Adipocyte (in vitro differentiated cells): ENCODE measurements at places on chromosomes 1 and 21.

GRCh38 chr1:160124705-160125478 lies 9.3 kb downstream of the ATP1A2 start:
- peak; percentile 62 for DNase-seq

DNA sequence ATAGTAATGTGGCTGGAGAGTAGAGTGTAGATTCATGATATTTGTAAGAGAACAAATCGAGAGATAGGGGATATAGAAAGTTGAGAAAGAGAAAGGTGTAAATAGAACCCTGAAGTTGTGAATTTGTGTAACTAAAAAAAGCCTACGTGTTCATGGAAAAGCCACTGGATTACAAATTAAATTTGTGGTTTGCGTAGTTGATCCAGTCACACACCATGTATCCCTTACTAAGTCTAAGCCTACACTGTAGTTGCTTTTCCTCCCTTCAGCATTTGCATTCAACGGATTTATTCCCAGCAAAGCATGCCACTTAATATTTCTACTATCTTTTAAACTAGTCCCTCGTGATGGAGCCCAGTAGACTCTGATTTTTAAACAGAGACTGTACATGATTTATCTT lies 24.9 kb downstream of the KMO start:
- DNase-seq: no peak

DNA sequence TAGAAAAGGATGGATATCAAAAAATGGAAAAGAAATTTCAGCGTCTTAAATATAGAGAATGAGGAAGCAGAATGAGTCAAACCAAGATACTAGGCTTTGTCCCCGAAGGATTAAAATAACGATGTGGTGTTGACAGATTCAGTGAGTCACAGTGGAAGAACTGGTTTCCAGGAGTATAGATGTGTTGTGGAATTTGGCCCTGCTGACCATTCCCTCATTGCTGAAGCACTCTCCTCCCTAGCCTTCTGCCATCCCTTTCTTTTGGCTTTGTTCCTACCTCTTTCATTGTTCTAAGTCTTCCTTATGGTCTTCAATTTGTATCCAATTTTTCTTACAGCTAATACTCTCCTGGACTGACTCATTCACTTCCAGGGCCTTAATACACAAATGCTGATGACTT lies 23.1 kb upstream of the USP25 start:
- DNase-seq: peak; percentile 74

GRCh38 chr1:229230893-229231753 lies 39.8 kb upstream of the RAB4A start:
- no peak for DNase-seq

GRCh38 chr1:32339363-32339978 lies 3.4 kb upstream of the MARCKSL1 start:
- DNase-seq: peak; percentile 32

DNA sequence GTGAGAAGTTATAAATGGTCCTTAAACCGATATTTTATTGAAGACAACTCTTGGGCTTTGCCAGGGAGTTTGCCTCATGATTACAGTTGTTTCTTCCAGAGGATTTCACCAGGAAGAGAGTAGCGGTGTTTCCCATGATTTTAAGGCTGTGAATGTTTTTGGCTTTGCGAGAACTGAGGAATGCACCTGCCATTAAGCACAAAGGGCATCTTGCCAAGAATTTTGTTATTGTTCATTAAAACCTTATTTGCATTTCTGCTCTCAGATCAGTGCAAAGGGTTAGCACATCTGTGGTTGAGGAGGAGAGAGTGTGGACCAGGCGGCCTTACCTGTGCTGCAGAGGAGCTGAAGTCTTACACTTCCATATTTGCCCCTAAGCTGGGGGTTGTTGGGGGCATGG lies 13.8 kb downstream of the CNIH3 start:
- no peak for DNase-seq

DNA sequence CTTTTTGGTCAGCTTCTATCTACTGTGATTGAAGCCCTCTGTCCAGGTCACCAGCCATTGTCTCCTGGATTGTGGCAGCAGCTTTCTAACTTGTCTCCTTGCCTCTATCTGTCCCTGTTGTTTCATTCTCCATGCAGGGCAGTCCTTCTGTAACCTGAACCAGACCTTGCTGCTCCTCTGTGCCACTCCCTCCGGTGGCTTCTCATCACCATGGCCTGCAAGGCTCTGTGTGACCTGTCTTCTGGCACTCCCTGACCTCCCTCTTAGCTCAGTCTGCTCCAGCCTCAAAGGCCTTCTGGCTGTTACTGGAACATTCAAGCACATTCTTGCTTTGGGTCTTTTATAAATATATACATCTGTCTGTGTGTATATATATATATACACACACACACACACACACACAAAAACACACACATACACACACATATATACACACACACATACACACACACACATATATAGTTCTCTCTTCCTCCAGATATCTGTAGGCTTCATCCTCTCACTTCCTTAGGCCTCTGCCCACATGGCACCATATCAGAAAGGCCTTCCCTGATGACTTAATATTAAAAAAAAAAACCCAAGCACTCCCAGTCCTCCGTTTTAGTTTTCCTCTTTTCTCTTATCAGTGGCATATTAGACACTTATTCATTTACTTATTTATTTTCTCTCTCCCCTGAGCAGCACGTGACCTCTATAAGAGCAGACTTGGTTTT lies 21.2 kb upstream of the JUN start:
- DNase-seq: no peak

DNA sequence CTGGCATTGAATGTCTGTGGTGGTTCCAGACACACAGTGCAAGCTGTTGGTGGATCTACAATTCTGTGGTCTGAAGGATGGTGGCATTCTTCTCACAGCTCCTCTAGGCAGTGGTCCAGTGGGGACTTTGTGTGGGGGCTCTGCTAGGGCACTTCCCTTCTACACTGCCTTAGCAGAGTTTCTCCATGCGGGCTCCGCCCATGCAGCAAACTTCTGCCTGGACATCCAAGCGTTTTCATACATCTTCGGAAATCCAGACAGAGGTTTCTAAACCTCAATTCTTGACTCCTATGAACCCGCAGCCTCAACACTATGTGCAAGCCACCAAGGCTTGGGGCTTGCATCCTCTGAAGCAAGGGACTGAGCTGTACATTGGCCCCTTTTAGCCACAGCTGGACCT lies 43.0 kb downstream of the RGS18 start:
- DNase-seq: no peak

DNA sequence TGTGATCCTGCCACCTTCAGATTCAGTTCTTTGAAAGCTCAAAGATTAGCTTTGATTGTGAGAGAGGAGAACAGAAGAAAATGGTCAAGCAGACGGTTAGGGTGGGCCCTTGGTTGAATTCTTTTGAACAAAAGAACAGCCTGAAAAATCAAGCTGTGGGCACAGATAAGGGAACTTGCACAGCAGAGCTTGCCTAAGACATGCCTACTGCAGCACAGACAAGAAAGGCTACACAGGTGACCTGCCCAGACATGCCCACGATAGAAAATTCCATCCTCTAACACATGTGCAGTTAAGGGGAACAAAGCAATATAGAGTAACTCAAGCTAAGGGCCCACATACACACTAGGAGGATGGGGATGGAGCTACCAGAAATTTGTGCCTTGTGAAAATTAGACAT lies 512.5 kb upstream of the LRRC7 start:
- DNase-seq: no peak

GRCh38 chr21:25424634-25425033 lies 182.6 kb downstream of the MRPL39 start:
- no peak for DNase-seq

DNA sequence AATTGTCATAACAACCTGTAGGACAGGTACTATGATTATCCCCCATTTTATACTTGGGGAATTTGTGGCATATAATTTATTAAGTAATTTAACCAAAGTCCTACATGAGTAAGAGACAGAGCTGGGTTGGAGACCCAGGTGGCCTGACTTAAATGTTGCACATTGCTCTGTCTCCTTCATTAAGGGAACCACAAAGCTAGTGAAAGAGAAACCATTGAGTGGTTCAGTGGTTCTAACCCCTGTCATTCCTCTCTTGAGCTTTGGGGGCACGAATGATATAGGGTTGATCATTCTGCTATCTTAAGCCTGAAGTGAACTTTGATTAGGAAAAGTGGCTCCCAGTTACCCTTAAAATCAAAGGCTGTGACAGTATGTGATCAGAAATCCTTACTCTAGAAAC lies 5.3 kb upstream of the MAP3K7CL start:
- no peak for DNase-seq

DNA sequence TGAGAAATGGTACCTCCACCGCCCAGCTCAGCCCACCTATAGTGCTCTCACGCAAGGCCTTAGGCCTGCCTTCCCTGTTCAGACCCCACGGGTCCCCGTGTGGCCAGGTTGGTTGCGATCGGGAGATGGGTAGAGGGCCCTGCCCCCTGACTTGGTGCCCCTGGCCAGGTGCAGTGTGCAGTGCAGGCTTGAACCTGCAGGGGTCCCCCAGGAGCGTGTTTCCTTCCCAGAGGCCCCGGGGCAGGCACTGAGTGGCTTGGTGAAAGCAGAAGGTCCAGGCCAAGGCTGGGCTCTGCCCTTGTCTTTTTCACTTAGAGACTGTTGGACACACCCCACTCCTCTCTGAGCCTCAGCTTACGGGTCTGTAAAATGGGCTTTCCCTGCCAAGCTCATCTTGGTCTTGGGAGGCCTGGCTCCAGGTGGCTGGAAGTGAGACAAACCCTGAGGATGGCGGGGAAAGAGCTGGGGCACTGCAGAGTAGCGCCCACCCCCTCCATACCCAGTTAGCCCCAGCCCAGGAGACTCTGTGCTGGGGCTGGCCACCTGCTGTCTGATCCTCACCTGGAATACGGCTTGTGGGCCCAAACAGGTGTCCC lies 9.3 kb upstream of the HES5 start:
- no peak for DNase-seq

DNA sequence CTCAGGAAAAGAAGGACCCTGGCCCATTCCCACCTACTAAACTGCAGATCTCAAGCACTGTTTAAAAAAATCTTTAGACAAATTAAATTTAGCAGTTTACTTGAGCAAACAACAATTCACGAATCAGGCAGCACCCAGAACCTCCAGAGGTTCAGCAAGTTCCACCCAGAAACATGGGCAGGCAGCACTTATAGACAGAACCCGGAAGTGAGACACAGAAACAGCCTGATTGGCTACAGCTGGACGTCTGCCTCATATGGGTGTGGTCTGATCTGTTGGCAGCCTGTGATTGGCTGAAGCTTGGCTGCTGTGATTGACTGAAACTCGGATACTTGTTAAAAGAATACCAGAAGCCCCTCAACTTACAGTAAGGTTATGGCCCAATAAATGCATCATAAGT lies 34.7 kb upstream of the COL6A2 start:
- no peak for DNase-seq

- DNase-seq: no peak
Observed at GRCh38 chr1:59625384-59625783, 189.4 kb upstream of the HOOK1 start.

GRCh38 chr1:57017200-57017599 lies 51.4 kb upstream of the C8B start:
- no peak for DNase-seq

GRCh38 chr1:50930193-50930592 lies 29.9 kb downstream of the FAF1 start:
- no peak for DNase-seq

- DNase-seq: no peak
Observed at GRCh38 chr21:45087022-45087823, 12.8 kb downstream of the ADARB1 start.

- no peak for DNase-seq
Observed at GRCh38 chr1:87094238-87094637, 179.8 kb downstream of the HS2ST1 start.
